PC-9 (cell line): ENCODE measurements at places on chromosomes 12 and 14. TPM values are rescaled to one million over a fixed set of nuclear protein-coding genes. Genes with fewer than 3 reads are reported as not detected.

INHBC gene
- total RNA-seq, result 0.35 TPM in 1 of 2 replicates, not detected in the other

ACADS gene
- 8.2 and 14.2 TPM in 2 replicates for total RNA-seq

DNA sequence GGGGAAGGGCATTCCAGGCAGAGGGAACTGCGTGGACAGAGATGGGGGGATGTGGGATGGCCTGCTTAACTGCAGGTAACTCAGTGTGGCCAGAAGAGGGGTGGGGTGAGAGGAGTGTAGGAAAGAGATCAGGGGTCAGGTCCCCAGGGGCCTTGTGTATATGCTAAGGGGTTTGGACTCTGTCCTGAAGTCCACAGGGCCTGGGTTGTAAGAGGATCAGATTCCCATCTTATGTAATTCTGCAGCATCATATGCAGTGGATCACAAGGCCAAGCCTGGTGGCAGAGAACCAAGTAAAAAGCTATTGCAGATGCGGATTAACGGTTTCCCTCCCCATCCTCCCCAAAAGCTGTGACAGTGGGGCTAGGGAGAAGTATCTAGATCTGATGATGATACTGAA is 8.7 kb downstream of the TCTN1 start:
- H3K36me3 ChIP-seq, result no peaks in the 10 kb centered on the region
- H3K27me3 ChIP-seq, result no peaks in the 10 kb centered on the region
- H3K4me1 ChIP-seq, result no peaks in the 10 kb centered on the region
- DNase-seq, result no peak
- H3K4me3 ChIP-seq, result no peak overlapping the region
- H3K27ac ChIP-seq, result no peak overlapping the region

DNA sequence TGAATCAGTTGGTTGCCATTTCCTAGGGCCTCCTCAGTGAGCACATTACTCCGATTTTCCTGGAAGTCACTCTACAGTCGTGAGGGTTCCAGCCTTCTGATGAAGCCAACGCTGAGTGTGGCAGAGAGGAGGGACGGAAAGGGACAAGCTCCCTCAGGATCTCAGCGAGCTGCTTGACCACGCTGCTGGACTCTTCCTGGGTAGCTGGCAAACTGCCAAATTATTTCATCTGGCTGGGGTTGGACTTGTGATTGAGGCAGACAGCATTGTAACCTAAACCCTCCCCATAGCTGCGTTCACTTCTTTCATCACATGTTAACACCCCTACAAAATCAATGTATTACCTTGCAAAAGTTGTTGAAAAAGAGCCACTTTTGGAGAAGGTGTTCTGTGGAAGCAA is 69.6 kb upstream of the CHST11 start:
- DNase-seq, result no peak
- H3K36me3 ChIP-seq, result peaks cover 12% of the 10 kb centered on the region; the same call in 1 of the 2 replicates
- H3K27ac ChIP-seq, result no peak overlapping the region
- H3K27me3 ChIP-seq, result no peaks in the 10 kb centered on the region
- peaks cover 10% of the 10 kb centered on the region; the same call in 1 of the 2 replicates for H3K4me1 ChIP-seq

- H3K27me3 ChIP-seq, result no peaks in the 10 kb centered on the region
- H3K36me3 ChIP-seq, result no peaks in the 10 kb centered on the region
- no peaks in the 10 kb centered on the region for H3K4me1 ChIP-seq
- no peak overlapping the region for H3K27ac ChIP-seq
- no peak overlapping the region for H3K4me3 ChIP-seq
- no peak for DNase-seq
Observed at GRCh38 chr14:95242870-95243269, 76.8 kb downstream of the CLMN start.

STK38L gene
- 34.7 and 40.0 TPM in 2 replicates for total RNA-seq
